NCI-H82 (cell line): ENCODE measurements at places on chromosomes 7 and 10.

- DNase-seq, result peak; percentile 37
These were observed 74.2 kb upstream of the LRRC4 start for GRCh38 chr7:128105228-128106022.

- no peak for DNase-seq
These were observed 202.8 kb downstream of the BMPER start for GRCh38 chr7:34108165-34108564.

DNA sequence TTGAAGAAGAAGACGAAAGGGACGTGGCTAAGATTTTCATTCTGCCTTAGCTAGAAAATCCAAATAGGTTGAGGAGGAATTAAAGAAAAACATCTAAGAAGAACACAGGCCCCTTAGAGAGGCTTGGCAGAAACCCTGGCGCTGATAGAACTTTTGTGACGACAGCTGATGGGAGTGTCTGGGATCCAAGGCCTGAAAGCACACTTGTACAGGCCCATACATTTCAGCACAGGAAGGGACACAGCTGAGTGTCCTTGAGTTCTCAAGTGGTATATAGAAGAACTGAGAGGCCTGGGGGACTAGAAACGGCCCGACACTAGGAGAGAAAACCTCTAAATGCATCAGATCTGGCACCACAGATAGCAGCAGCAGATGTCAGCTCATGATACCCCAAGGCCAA, 39.5 kb downstream of the PRPS1L1 start:
- DNase-seq, result no peak

GRCh38 chr10:112082120-112082519, 101.4 kb downstream of the GPAM start:
- DNase-seq, result peak; percentile 63

- DNase-seq, result no peak
These were observed 2.0 kb downstream of the SRI start for GRCh38 chr7:88217675-88218428.

DNA sequence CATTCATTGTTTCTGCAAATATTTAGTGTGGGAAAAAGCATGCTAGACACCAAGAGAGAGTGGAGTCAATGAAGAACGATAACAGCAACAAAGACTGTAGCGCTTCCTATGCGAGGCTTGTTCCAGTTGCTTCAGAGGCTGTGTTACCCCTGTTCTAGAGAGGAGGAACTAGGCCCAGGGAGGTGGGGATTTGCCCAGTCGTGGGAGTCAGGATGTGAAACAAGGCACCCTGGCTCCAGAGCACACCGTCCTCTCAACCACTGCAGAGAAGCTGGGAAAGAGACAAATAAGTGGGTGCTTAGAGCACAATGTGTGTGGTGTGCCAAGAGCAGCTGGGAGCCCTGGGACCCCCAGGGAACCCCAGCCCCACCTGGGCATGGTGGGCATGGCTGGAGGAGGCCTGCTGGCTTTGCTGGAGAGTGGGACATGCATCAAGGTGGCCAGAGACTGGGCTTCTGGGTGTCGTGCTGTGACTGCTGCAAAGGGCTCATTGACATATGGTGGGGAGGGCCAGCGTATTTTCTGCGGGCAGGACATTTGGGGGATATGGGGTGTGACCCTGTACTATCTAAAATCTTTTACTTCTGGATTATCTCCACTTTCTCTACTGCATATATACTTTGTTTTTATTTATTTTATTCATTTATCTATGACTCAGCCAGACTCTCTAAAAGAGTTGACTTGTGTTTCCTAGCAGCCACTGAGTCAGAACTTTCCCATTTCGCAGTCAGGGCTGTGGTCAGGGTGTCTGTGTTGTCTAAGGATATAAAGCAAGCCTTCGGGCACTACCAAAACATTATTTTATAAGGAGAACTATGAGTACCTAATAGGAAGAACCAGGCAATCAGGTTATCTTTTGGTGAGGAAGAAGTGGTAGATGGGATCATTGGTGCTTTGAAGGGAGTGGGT, 95.4 kb downstream of the TCF7L2 start:
- DNase-seq, result no peak

- DNase-seq, result no peak
These were observed 155.4 kb upstream of the CACNA2D1 start for GRCh38 chr7:82598958-82599357.

GRCh38 chr7:123303926-123304325, 104.2 kb upstream of the SLC13A1 start:
- no peak for DNase-seq

DNA sequence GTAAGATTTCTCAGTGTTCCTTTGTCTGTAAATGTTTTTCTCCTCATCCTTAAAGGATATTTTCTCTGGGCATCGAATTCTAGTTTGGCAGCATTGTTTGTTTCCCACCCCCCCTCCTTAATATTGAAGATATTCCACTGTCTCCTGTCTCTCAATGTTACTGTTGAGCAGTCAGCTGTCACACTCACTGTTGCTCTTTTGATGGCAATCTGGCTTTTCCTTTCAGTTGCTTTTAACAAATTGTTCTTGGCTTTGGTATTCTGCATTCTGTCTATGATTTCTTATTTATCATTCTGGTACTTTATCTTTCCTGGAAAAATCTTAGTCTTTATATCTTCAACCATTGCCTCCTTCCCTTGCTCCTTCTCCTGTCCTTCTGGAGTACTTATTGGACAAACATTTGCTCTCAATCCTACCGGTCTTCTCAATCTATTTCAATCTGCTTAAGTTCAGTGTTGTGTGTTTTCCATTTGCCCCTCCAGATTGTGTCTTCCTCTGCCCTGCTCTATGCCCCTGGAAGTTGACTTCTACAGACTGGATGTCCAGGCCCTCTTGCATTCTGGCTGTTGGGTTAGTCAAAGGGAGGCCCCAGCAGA, 9.3 kb upstream of the GTPBP4 start:
- DNase-seq, result no peak

DNA sequence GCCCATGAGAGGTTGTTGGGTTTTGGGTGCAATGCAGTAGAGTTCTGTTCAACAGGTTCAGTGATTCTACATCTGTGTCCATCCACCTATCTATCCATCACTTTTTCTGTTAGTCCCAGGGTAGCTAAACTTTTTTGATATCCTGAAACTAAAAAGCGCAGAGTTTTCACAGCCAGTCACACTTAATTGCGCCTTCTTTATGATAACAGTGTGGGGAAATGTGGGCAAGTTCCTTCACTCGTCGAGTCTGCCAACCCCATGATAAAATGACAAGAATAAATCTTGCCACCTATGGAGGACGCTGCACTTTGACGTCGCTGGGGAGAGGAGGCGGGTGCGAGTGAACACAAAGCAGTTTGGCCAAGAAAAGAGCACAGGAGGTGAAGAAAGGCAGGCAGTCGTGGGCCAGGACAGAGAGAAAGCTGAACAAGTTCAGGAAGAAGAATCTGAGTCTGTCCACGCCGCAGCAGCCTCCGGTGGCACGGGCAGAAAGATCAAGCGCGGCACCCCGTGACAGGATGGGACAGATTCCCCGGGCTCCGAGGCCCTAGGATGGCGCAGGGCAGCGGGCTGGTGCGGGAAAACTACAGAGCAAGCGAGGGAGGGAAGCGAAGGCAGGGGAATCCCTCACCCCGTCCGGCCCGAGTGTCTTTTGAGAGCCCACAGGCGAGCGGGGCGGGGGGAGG, 9.2 kb downstream of the SP8 start:
- DNase-seq, result no peak

- no peak for DNase-seq
These were observed 1126.4 kb upstream of the GHITM start for GRCh38 chr10:83012866-83013265.

GRCh38 chr7:93055543-93056107, 62.2 kb downstream of the SAMD9 start:
- peak; percentile 71 for DNase-seq

GRCh38 chr7:48380921-48381320, 209.7 kb downstream of the ABCA13 start:
- DNase-seq, result no peak

DNA sequence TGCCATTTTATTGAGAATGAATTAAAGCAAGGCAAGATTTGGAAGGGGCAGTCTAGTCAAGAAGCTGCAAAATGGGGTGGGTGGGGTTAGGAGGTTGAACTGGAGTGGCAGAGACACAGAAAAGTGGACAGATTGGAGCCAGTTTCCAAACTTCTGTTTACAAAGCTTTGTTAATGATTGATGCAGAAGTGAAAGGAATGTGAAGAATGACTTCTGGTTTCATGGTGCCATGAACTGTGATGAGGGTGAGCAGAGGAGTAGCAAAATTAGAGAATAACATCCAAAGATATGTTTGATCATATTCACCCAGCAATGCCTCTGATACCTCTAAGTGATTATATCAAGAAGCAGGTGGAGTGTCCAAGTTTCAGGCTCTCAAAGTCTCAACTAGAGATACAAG, 1118.0 kb upstream of the C7orf33 start:
- DNase-seq, result no peak

- peak; percentile 56 for DNase-seq
These were observed 590 bp upstream of the CRTAC1 start for GRCh38 chr10:98030991-98031431.

DNA sequence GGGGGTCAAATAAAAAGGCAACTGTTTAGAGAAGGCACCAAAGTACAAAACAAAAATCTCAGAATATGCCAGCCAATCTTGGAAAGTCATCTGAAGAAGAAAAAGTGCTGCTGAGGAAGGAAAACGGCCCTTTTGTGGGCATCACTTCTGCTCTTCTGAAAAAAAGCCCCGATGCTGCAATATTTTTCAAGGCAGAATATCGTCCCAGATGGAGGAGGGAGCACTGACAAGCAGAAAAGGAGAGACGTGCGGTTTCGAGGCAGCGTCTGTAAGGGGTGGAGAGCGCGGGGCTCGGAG, 959 bp upstream of the ATRNL1 start:
- no peak for DNase-seq

DNA sequence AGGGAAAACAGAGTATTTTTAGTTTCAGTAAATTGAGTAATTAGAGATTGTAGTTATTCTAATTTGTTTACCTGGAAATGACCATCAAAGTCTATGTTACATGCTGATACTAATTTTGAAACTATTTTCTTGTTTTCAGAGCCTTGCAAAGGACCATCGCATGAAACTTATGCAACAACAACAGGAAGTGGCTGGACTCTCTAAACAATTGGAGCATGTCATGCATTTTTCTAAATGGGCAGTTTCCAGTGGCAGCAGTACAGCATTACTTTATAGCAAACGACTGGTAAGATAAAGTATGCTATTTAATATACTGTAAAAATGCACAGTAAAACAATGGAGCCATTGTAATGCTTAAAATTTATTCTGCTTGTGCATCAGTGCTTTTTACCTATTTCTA, 78.5 kb downstream of the TRIM24 start:
- no peak for DNase-seq

GRCh38 chr10:110387983-110388686, 83.4 kb upstream of the SMNDC1 start:
- peak; percentile 28 for DNase-seq

- no peak for DNase-seq
These were observed 81.9 kb upstream of the PRKG1 start for GRCh38 chr10:50992356-50992901.

DNA sequence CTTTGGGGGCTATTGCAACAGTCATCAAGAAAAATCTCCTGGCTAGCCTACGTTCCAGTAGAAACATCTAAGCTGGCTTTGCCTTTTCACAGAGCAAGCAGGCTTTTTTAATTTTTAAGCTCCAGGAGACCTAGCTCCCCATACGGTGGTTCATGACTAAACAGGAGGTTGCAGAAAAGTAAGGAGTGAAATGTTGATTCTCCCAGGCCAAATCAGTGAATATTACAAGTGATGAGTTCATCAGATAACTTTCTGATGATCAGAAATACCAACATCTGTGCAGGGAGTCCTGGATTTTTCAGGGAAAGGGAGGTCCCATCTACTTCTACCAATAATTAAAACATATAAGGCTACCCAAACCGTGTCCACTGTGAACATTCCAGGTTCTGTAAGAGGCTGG, 477.3 kb upstream of the CELF2 start:
- no peak for DNase-seq

DNA sequence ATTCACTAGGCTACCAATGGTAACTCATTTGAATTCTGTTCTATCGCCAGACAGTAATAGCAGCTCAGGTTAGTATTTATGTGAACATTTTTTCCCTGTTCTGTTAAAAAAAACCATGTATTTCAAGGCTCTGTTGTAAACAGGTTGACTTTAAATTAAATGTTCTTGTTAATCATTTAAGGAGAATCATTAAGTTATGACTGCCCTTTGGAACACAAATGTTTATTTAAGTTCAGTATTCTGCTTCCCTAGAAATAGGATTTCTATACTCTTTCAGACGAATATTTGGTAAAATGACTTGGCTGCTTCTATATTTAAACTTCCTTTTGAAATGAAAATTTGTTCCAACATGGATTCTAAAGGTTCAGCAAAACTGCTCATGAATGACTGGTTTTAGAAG, 13.1 kb upstream of the CROT start:
- no peak for DNase-seq

- no peak for DNase-seq
These were observed at the start of gene ADIRF for GRCh38 chr10:86968271-86968993. Gene ADIRF, plus strand, starts transcription at chr10:86968482. Its CDS starts 63 bp downstream, at chr10:86968545.

DNA sequence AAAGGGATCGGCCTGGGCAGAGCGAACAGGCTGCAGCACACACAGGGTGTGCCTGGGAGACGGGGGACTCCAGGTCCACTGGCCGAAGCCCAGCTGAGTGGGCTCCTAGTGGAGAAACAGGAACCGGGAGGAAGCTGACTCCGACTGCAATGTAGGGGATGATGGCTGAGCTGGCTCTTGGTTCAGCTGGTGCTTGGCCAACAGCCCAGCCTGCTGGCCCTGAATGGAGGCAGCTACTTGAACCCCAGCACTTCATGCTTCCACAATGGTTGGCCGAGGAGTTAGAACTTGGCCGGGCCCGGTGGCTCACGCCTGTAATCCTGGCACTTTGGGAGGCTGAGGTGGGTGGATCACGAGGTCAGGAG, 27.0 kb upstream of the FRAT2 start:
- no peak for DNase-seq

- DNase-seq, result no peak
These were observed 164.7 kb upstream of the HPS1 start for GRCh38 chr10:98611436-98611835.

- peak; percentile 30 for DNase-seq
These were observed 110.6 kb downstream of the RAB11FIP2 start for GRCh38 chr10:117936141-117936540.

DNA sequence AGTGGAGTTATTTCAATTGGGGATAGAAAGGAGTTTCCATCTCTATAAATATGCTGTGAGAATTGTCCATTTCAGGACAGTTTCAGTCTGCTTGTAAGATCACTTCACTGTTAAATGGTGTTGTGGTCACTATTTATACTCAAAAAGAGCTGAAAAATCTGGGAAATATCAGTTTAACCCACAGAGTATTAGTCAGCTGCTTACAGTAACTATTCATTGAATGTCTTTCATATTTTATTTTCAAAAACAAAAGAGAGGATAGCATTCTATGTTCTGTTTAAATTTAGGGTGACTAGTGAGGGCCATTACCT, 85.4 kb upstream of the PLXDC2 start:
- DNase-seq, result no peak

GRCh38 chr7:90931986-90932916, 332.0 kb upstream of the FZD1 start:
- no peak for DNase-seq

DNA sequence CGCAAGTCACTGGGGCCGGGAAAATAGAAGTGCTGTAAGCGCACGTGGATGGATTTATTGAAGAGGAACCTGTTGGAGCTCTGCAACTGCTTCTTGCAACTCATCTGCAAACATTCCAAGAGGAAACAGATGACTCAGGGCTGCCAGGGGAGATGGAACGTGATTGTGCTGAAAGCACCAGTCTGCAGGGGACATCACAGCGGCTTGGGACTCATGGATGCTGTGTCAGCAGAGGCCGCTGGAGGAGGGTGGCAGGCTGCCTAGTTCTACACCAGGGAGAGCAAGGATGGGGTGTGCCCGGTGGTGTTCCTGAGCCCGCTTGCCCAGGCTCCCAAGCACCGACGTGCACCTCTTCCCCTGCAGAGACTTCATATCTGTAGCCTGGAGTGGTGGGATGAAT, 515.7 kb downstream of the TCERG1L start:
- no peak for DNase-seq

- peak; percentile 48 for DNase-seq
These were observed 1.0 kb downstream of the UBTD1 start for GRCh38 chr10:97499561-97500296.
